ENCODE measurements at places on chromosomes 3 and 15. TPM values are rescaled to one million over a fixed set of nuclear protein-coding genes. Genes with fewer than 3 reads are reported as not detected.

DNA sequence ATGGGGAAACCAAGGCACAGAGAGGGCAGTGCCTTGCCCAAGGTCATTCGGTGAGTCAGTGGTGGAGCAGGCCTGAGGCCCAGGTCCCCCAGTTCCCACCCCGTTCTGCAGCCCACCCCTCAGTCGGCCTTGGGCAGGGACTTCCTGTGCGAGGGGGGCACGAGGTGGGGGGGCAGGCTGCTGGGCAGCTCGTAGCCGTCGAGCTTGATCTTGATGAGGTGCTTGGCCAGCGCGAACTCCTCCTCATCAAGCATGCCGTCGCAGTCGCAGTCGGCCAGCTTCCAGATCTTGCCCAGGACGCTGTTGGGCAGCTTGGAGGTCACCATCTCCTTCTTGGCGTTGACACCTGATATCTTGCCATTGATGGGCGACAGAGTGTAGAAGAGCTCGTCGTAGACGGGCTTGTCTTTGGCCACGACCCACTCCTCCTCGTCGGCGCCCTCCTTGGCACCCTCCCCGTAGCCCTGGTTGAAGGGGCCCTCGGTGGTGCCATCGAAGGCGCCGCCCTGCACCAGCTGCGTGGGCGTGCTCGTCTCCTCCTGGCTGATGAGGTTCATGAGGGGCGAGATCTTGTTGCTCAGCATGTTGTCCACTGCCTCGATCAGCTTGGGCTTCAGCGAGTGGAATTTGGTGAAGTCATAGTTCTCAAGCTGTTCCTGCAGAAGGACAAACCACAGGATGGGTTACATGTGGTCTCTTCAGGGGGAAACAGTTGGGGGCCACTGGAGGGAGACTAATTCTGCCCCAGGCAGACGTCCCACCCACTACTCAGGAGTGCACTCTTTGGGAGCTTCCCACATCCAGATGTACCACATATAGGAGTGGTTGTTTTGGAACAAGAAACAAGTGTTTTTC is 6.9 kb upstream of the SPTBN5 start:
- no peak overlapping the region for H3K4me3 ChIP-seq
- no peaks in the 10 kb centered on the region for H3K4me1 ChIP-seq
- H3K36me3 ChIP-seq = peaks cover 4% of the 10 kb centered on the region
- no peaks in the 10 kb centered on the region for H3K27me3 ChIP-seq
- no peak for DNase-seq

- H3K27me3 ChIP-seq = no peaks in the 10 kb centered on the region
- no peak overlapping the region for H3K27ac ChIP-seq
- H3K4me3 ChIP-seq = no peak overlapping the region
- H3K4me1 ChIP-seq = no peaks in the 10 kb centered on the region
Measured at GRCh38 chr3:149934524-149934923, 36.2 kb downstream of the PFN2 start.

- no peak overlapping the region for H3K27ac ChIP-seq
- no peak overlapping the region for H3K4me3 ChIP-seq
- DNase-seq = peak; percentile 51
- no peaks in the 10 kb centered on the region for H3K27me3 ChIP-seq
- no peaks in the 10 kb centered on the region for H3K36me3 ChIP-seq
- peaks cover 3% of the 10 kb centered on the region for H3K4me1 ChIP-seq
Measured at GRCh38 chr3:30286007-30286669, 320.3 kb upstream of the TGFBR2 start.

GRCh38 chr3:72614394-72615074 is 233.7 kb downstream of the SHQ1 start:
- no peak overlapping the region for H3K27ac ChIP-seq
- H3K27me3 ChIP-seq = no peaks in the 10 kb centered on the region
- no peak for DNase-seq
- H3K4me1 ChIP-seq = peaks cover 13% of the 10 kb centered on the region

DNA sequence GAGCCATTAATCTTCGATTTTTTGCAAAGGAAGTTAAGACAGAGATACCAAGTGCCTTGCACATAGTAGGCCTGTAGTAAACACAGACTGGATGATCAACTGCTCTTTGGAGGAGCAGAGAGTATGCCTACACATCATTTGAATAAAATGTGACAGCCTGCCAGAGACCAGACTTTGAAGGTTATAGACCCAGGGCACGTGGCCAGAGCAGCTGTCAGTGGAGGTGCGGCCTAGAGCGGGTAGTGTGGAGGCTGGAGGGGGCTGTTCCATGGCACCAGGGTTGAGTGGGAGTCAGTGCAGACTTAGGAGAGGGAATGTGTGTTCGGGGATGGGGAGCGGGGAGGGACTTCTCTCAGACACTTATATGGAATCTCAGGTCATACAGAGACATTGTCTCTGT is 80.8 kb downstream of the SMAD3 start:
- H3K4me3 ChIP-seq = no peak overlapping the region
- no peaks in the 10 kb centered on the region for H3K4me1 ChIP-seq
- no peaks in the 10 kb centered on the region for H3K27me3 ChIP-seq
- DNase-seq = peak; percentile 69

GRCh38 chr3:38657369-38657768 is 7.9 kb upstream of the SCN5A start:
- no peak overlapping the region for H3K4me3 ChIP-seq
- H3K4me1 ChIP-seq = no peaks in the 10 kb centered on the region
- H3K27me3 ChIP-seq = no peaks in the 10 kb centered on the region
- no peaks in the 10 kb centered on the region for H3K36me3 ChIP-seq
- no peak overlapping the region for H3K27ac ChIP-seq
- no peak for DNase-seq

GRCh38 chr3:181210275-181210674 is 220.7 kb upstream of the DNAJC19 start:
- no peaks in the 10 kb centered on the region for H3K4me1 ChIP-seq
- no peaks in the 10 kb centered on the region for H3K27me3 ChIP-seq
- no peak for DNase-seq

DNA sequence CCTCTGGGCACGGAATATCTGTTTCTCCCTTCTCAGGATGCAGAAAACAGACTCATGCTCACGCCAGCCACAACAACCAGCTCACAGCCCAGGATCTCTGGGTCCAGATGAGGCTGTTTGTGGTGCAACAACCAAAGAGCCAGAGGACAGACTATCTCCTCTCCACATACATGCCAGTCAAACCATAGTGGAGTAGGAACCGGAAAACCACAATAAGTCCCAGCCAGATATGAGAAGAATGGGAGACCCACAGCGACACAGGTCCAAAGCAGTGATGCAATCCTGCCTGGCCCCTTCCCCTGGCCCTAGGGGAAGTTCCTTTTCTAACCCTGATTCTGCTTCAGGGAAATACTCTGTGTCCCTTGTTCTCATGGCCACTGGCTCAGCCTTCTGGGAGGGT is 27.6 kb downstream of the MEX3B start:
- H3K4me3 ChIP-seq = no peak overlapping the region
- H3K4me1 ChIP-seq = no peaks in the 10 kb centered on the region
- H3K27me3 ChIP-seq = no peaks in the 10 kb centered on the region
- no peaks in the 10 kb centered on the region for H3K36me3 ChIP-seq
- no peak for DNase-seq
- H3K27ac ChIP-seq = no peak overlapping the region

- H3K4me3 ChIP-seq = no peak overlapping the region
- no peak overlapping the region for H3K27ac ChIP-seq
- H3K36me3 ChIP-seq = no peaks in the 10 kb centered on the region
- H3K27me3 ChIP-seq = no peaks in the 10 kb centered on the region
- H3K4me1 ChIP-seq = no peaks in the 10 kb centered on the region
Measured at GRCh38 chr3:14849638-14850230, 31.0 kb downstream of the FGD5 start.

DNA sequence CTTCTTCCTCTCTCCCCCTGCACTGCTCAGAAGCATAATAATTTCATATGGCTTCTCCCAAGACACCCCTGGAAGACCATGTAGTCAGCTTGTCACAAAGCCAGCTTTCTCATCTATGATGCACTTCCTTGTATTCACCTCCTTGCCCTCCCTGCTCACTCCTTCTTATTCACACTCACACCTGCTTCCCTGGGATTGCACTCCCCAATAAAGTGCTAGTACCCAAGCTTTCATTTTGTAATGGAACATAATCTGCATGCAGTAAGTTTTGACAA is 76.9 kb upstream of the FRMD4B start:
- H3K27me3 ChIP-seq = no peaks in the 10 kb centered on the region
- H3K36me3 ChIP-seq = no peaks in the 10 kb centered on the region
- no peak for DNase-seq
- no peak overlapping the region for H3K4me3 ChIP-seq

Gene USP50
- total RNA-seq = 0.90 TPM

Gene CRABP1
- total RNA-seq = not detected

Gene GPR62
- total RNA-seq = not detected

Gene AHSG
- 718 TPM for total RNA-seq

Gene PSMA4
- 83.7 TPM for total RNA-seq

All from right lobe of liver (tissue), 6 donors.